ENCODE measurements at places on chromosomes 6 and 20.
A peak's percentile ranks its signal among the peaks of the same experiment; 100 is the strongest.

GRCh38 chr6:42120895-42121865 lies 21.2 kb downstream of the C6orf132 start:
- no peak for DNase-seq

GRCh38 chr20:48831718-48832404 lies 4.1 kb upstream of the PREX1 start:
- DNase-seq: peak; percentile 43

GRCh38 chr6:42108071-42108470 lies 34.3 kb downstream of the C6orf132 start:
- no peak for DNase-seq

- DNase-seq: no peak
These were observed 237.4 kb downstream of the GRIK2 start for GRCh38 chr6:101630941-101631340.

DNA sequence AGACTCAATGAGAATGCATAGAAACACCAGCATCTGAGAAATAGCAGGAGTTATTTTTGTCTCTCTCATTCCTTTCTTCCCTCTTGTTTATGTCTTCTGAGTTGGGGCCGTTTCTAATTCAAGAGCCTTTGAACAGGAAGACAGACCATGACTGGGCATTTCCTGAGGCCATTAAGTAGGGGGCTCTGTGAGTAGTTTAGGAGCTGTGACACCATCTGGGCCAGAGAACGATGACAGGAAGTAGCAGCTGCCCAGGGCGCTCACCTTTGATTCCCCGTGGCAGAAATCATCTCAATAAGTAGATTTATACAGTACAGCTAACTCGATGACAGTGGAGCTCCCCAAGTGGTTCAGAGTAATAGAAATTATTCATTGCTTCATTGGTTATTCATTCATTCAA lies 298.4 kb upstream of the PLN start:
- no peak for DNase-seq

- peak; percentile 52 for DNase-seq
These were observed 19.6 kb downstream of the DYNLT1 start for GRCh38 chr6:158624684-158625682.

- DNase-seq: no peak
These were observed 91.9 kb downstream of the RNGTT start for GRCh38 chr6:88871498-88871897.

GRCh38 chr6:167292301-167293087 lies 1.4 kb downstream of the UNC93A start:
- no peak for DNase-seq

All from putamen (tissue), 1 donor.